SHP77 (cell line): ENCODE measurements at places on chromosomes 6 and 20.
A peak's percentile ranks its signal among the peaks of the same experiment; 100 is the strongest.

GRCh38 chr6:101630941-101631340 lies 237.4 kb downstream of the GRIK2 start:
- no peak for DNase-seq

GRCh38 chr20:55095745-55096400 lies 620.5 kb downstream of the DOK5 start:
- DNase-seq: peak; percentile 38

DNA sequence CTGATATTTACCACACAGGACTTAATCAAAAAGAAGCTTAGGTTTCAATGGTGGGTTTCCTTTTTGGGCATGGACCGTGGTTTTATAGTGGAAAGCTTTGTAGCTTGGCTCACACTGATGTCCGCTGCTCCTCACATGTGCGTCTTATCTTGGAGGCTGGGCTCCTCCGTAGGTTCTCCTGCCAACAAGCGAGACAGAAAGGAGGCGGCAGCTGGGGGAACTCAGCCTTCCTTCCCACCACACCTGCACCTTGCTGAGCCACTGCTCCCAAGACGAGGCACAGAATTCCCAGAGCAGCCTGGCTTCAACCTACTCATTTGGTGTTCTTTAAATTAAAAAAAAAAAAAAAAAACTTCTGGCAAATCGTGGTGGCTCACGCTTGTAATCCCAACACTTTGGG lies 235.5 kb upstream of the QKI start:
- no peak for DNase-seq

- DNase-seq: no peak
These were observed 264.4 kb upstream of the PRDM1 start for GRCh38 chr6:105821777-105822176.

- no peak for DNase-seq
These were observed 17.4 kb upstream of the ARMC12 start for GRCh38 chr6:35719404-35719829.

- DNase-seq: no peak
These were observed 1012.7 kb downstream of the EYS start for GRCh38 chr6:64694356-64694755.

DNA sequence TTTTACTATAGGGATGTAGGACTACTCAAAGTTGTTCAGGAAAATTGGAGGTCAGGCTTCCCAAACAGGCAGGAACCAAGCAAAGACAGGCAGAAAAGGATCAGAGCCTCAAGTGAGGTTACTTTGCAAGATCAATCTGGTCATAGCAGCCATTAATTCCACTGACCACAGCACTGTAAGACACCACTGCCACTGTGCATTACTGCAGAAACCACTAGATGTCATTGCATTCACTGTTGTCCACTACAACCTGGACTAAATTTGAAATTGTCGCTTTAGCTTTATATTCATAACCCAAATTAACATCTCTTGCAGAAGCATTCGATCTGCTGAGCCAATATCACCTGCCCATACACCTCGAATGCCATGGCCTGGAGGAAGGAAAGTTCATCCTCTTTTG lies 126.9 kb upstream of the UFL1 start:
- DNase-seq: peak; percentile 30

- peak; percentile 82 for DNase-seq
These were observed 25.0 kb upstream of the ABT1 start for GRCh38 chr6:26571592-26572296.

DNA sequence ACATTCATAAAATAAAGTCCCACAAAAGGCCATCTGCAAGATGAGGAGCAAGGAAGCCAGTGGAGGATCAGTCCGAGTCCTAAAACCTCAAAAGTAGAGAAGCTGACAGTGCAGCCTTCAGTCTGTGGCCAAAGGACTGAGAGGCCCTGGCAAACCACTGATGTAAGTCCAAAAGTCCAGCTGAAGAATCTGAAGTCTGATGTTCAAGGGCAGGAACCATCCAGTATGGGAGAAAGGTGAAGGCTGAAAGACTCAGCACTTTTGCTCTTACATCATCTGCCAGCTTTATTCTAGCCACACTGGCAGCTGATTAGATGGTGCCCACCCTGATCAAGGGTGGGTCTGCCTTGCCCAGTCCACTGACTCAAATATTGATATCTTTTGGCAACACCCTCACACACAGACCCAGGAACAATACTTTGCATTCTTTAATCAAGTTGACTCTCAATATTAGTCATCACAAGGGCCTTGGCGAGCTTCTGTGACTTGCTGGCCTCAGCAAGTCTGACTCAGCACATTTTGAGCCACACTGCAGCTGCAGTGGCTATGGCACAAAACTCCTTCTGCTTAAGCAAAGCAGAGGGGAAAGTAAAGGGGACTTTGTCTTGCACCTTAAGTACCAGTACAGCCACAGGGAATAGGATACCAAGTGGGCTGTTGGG lies 1370.3 kb upstream of the CITED2 start:
- DNase-seq: no peak
